ENCODE measurements at places on chromosomes 16 and 17. TPM values are rescaled to one million over a fixed set of nuclear protein-coding genes. Genes with fewer than 3 reads are reported as not detected.

DNA sequence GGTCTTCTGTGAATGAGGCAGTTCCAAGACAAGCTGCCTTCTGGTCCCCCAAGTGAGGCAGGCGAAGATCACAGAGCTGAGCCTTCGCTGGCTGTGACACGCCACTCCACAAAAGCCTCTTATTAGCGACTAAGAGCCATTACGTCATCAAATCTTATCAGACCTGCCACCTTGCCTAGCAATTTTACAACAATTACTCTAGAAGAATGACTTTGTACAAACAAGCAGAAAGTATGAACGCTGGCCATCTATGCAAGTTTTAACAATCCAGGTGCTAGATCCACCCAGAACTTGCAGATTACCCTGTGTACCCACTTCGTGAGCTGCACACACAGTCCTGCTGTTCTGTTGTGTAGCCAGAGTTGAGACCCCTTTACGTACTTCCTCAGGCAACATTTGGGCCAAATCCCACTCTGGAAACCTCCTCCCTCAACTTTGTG lies 3.8 kb upstream of the ICAM2 start:
- no peak for DNase-seq

DNA sequence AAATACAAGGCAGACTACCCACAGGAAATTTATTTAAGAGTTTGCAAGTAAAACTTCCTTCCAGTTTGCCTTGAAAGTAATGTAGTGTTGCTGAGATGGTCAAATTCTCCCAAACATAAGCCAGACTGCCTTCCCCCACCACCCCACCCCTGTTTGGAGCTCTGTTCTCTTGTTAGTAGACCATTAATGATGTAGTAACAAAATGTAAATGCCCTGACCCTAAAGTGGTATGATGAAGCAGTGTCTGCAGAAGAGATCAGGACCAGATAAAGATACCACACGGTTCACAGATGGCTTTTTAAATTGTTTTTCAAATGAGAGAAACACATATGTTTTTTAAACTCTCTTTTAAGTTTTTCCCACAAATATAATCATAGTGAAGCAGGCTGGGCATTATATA lies 136.4 kb upstream of the TMEM97 start:
- no peak for DNase-seq

Gene EVPLL
- total RNA-seq, result 0.14 TPM

GRCh38 chr16:86888231-86889053 lies 310.1 kb downstream of the FOXL1 start:
- DNase-seq, result no peak

DNA sequence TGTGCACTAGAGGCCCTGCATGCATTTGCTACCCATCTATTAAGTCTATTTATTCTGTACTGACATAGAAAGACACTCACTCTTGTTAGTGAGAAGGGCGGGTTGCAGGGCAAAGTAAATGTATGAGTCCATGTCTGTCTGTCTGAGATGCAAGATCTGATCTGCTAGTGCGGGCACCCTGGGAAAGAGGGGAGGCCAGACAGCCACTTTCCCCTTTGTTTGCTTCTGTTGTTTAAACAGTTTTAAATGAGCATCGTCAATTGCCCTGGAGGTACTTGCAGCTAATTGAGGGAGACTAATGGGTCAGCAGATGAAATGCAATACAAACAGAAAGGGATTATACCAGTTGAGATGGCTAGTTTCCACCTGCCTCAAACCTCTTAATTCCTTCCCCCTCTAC lies 24.9 kb downstream of the SCNN1G start:
- no peak for DNase-seq

GRCh38 chr16:12050361-12050760 lies 73.8 kb downstream of the SNX29 start:
- DNase-seq, result no peak
